ENCODE measurements at places on chromosomes 3 and 15.
A peak's percentile ranks its signal among the peaks of the same experiment; 100 is the strongest.

DNA sequence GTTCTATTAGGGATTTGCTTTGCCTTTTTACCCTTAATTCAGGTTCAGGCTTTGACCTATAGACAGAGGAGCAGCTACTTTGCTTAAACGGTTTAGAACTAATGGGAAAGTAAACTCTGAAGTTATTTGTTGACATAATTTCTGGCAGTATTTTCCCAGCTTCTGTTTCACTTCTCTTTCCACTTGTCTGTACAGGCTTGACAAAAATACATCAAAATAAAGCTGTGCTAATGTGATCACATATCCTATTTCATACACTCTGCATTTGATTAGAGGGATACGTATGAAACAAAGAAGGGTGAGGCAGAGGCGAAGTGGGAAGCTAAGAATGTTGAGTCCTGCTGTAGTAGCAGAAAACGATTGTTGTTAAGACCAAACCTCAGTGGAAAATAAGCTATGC lies 389.1 kb upstream of the RARB start:
- no peak for DNase-seq

DNA sequence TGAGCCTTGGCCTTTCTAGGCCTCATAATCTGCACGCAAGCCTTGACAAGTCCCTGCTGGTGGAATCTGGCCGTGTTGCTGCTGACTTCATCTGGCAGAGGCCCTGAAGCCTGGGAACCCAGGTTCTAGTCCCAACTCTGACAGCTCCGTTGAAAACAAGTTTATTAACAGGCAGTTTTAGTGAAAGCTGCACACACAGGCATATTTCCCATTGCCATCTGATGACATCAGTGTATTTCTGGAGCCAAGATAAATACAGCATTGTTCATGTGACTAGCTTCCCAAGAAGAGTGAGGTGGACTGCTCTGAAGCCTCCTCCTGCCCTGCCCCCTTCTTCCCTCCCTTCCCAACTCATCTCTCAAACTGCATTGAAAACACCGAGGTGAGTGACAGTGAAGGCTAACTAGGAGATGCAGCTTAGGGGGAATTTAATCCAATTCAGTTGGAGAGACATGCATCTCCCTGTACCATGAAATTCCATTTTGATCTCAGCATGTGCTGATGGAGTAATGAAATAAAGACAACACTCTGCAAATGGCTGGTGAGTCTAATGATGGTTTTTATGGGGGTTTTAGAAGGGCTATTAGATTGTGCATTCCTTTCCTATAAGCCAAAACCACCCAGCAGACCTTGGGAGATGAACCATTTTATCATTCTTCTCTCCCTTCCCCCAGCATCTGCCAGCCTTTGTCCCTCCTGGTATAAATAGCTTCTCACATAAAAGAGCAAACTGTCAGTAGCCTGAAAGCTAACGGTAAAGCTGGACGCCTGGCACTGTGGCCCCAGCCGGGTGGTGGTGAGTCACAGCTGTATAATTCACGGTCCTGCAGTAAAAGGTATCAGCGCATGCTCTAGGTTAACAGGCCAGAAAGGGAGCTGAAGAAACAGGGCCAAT lies 38.0 kb downstream of the PRICKLE2 start:
- DNase-seq, result no peak

DNA sequence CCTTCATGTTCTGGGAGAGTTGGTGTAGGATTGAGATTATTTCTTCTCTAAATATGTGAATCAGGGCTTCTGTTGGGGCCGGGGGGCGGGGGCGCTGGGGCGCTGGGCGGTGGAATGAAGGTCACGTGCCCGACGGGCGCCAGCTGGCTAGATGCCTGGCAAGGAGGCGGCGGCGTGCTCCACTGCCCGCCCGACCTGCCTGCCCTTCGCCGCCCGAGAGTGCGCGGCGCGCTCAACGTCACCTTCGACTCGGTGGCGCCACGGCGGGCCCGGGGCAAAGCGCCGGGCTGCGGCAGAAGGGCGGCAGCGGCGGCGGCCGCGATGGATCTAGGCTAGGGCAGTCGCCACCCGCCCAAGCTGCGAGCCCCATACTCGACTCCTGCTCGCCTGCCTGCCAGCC lies 47.0 kb upstream of the LHFPL4 start:
- DNase-seq, result no peak

DNA sequence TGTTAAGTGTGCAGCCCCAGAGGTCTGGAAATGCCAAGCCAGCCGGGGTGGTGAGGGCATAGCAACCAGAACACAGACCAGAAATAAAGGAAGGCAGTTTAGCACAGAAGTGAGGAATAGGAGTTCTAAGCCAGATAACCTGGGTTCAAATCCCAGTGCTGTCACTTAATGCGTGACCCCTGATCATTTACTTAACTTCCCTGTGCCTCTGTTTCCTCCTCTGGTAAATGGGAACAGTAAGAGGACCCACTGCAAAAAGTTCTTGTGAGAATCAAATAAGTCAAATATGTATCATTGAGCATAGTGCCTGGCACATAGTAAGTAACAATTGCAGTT lies 125.2 kb upstream of the ARHGEF3 start:
- DNase-seq, result no peak

DNA sequence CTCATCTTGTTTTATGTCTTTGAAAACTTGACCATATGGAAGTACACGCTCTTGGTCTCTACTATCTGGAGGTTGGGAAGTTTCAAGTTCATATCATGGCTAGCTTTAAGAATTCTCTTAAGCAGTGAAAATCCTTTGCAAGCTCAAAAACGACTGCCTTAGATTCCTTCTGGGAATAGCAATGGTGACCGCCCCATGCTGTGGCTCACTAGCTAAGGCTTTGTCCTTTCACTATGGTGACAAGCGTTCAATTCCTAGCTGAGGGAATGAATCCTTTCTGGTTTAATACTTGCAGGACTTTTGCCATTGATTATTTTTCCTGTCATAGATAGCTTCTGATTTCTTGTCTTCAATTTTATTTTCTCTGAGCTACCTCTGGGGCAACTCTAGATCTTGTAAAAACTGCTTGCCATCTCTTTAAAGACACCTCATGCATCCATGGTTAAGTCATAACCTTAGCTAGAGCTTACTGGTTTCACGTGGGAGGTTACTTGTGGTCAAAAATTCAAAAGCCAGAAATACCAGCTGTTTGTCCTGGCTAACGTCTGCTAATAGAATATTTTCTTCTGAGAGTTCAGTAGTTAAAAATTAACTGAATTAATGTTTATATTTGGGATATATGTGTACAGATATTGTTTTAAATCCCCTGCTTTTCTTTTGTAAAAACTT lies 673.4 kb upstream of the CBLB start:
- no peak for DNase-seq

DNA sequence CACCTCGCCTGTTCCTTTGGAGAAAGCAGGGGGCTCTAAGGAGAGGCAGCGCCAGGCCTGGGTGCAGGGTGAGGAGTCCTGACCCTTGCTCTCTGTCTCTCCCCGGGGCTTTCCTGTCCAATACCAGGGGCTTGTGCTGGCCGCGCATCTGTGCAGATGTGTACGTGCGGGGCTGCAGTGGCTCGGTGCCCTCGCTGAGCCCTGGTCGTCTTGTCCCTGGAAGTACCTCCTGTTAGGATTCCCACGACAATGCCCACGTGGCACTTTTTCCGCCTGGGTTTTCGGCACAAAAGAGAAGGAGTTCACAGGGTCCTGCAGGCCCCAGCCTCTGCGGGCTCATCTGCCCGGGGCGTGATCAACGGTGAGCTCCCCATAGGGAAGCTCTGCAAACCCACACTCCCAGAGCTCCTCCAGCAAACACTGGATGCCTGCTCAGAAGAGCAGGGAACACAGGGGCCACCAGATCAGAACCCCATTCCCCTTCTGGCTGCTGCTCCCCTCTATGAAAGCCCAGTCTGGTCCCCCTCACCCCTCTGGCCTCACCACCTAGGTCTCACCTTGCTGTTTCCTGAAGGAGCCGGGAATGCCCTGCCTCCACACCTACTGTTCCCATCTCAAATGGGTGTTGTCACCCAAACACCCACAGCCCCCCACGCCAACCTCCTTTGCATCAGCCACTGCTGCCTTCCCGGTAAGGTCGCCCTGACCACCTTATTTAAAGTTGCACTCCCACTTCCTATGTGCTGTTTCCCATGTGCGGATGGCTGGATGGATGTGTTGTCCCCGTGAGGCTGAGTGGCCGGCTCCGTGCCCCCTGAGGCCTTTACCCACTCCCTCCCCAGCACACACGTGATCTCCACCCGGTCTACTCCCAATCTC lies 62.6 kb upstream of the PRR20G start:
- DNase-seq, result no peak

DNA sequence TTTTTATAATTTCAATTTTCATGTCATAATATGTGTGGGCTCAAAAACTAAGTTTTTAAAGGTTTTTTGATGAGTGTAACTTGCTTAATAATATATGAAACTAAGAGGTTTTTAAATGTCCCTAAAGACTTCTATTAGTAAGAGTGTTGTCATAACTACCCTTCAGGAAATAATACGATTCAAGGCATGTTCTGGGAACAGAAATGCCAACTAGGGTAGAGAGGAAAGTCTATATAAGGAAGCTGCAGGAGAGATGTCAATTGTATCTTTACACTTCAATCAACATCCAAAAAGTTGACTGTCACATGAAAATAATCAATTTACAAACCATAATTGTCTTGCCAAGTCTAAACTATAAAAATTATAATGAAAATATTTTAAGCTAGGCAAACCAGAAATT lies 76.3 kb downstream of the SMARCC1 start:
- no peak for DNase-seq

DNA sequence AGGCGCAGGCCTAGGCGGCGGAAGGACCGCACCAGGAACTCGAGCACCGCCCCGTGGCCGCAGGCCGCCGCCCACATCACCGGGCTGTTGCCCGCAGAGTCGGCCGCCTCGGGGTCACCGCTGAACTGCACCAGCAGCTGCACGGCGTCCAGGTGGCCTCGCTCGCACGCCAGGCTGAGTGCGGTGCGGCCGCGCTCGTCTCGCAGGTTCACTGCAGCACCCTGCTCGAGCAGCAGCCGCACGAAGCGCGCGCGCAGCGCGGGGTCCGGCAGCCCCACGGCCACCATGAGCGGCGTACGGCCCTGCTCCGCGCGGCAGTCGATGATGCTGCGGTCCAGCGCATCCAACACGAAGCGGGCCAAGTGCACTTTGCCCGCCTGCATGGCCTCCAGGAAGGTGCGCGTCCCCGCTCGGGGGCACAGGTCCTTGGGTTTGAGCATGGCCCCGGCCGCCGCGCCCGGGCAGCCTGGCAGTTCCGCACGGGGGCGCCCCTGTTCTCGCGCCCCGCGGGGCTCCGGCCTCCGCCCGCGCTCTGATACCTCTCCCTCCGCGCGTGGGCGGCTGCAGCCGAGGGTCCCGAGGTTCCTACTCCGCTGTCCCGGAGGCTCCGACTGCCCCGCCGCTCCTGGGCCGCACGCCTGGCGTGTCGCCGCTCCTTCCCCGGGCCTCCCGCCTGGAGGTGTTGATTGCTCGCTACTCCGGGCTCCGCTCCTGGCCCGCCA lies 556 bp downstream of the ANKRD63 start:
- DNase-seq, result peak; percentile 29

- no peak for DNase-seq
Measured at GRCh38 chr15:96314963-96315362, 15.5 kb upstream of the NR2F2 start.

DNA sequence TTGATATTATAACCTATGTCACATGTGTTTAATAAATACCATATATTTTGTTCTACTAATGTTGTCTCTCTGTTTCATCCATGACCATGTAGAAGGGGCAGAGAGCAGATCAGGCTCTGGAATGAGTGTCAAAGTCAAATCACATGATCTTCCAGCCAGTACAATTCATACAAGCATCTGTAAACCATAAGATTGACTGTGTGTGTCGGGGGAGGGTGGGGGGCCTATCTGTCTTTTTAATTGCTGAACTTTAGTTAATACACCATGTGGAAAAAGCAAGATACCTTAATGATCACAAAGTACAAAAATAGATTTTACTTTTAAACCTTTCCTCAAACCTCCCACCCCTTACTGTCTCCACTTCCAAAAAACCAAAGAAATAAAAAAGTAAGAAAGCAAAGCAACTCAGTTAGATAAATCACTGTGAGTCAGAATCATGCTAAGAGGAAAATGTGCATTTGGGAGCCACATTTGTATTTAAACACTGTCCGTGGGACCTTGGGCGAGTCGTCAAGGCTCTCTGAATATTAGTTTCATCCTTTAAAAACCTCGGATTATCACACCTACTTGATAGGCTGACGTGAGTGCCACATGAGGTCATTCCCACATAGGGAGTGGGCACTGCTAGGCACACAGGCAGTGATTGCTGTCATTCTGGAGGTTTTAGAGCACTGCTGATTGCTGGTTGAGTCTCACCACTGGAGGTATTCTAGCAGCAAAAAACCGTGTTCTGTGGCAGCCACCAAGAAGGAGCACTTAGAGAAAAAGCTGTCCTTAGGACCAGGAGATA lies 21.0 kb upstream of the POLR2M start:
- no peak for DNase-seq

GRCh38 chr3:86988235-86988634 lies 2.7 kb downstream of the VGLL3 start:
- no peak for DNase-seq

- DNase-seq, result no peak
Measured at GRCh38 chr15:80779658-80780415, 667 bp downstream of the CEMIP start.

- DNase-seq, result no peak
Measured at GRCh38 chr3:184110316-184110725, 13.5 kb downstream of the HTR3E start.

DNA sequence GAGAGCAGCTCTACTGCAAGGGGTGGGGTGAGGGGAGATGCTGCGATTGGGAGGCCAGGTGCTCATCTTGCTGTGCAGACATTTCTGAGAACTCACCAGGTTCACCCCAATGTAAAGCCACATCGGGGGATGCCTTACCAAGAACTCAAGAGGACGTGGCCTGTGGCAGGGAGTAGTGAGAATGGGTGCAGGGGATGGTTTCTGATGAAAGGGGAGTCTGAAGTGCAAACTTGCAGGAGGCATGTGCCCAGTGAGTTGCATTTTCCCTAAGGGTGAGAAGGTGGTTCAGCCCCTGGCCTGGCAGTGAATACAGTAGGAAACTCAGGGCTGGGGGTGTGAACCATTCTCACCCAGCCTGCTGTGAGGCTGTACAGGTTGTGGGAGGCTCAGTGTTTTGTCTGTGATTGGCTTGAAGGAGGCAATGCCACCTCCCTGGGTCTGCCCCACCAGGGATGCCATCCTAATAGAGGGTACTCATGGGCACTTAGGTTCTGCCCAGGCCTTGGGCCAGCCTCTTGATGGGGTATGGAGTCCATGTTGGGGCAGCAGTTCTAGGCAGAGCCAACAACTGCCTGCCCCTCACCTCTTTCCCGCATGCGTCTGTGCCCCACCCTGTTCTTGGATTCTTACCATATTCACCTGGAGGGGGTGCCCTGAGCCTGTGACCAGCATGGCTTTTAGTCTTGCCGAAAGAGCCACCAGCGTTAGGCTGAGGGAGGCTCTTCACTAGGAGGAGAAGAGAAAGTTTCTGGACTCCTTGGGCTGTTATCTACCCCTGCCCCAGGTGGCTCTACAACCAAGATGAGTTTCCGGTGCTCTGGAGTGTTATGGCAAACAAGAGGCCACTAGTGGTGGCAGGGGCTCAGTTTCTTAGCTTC lies 4.5 kb downstream of the HEMK1 start:
- peak; percentile 68 for DNase-seq
